ENCODE measurements at places on chromosomes 5 and 9. TPM values are rescaled to one million over a fixed set of nuclear protein-coding genes. Genes with fewer than 3 reads are reported as not detected.
A peak's percentile ranks its signal among the peaks of the same experiment; 100 is the strongest.

GRCh38 chr9:135321580-135321979, 158.0 kb upstream of the PPP1R26 start:
- no peak for DNase-seq

DNA sequence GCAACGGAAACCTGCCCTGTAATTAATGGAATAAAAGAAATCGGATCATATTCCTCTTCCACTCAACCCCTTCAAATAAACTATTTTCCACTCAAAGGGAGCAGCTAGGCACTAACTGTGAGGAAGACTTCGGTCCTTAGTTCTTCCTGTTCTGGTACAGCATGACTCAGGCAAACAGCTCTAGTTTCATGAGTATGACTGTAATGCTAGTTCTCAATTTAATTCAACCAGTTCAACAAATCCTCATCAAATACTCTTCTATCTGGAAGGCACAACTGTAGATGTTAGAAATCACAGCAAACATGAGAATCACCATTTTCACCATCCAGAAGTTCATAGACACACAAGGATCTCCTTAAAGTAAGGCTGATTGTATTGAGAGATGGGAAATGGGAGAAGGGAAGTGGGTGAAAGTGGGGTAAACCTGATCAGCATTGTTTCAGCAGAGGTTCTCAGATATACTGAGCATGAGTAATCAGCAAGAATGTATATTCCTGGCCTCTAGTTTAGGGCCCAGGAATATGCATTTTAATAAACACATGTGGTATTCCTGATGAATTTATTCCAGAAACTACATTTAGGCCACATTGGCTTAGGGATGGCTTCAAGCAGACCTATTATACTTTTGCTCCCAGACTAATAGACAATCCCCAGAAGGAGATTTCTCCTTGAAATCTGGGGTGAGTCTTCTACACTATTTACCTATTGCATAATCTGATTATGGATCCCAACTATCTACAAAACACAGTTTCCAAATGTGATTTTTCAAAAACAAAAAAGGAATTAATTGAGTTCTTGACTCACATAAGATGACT, 141.1 kb upstream of the SLC12A2 start:
- peak; percentile 5 for DNase-seq

GRCh38 chr9:127535834-127536233, 76.2 kb upstream of the STXBP1 start:
- DNase-seq = no peak

- DNase-seq = no peak
These were observed 1.6 kb downstream of the B4GALT1 start for GRCh38 chr9:33165263-33166151.

DNA sequence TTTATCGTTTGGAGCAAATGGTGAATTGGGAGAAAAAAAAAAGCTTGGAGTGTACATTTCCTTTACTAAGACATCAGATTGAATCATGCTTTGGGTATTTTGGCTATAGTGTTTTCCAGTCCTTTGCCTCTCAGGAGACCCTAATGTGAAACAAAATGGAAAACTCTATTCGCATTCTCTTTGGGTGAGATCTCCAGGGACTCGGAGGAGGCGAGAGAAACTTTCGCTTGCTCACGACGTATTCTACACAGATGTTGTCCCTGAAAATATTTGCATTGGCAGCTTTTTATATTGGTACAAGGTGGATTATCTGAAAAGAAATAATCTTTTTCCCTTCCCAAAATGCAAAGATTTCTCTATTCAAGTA, 1240.1 kb upstream of the WWC1 start:
- no peak for DNase-seq

- DNase-seq = no peak
These were observed 13.5 kb upstream of the TTLL11 start for GRCh38 chr9:122106576-122106975.

DNA sequence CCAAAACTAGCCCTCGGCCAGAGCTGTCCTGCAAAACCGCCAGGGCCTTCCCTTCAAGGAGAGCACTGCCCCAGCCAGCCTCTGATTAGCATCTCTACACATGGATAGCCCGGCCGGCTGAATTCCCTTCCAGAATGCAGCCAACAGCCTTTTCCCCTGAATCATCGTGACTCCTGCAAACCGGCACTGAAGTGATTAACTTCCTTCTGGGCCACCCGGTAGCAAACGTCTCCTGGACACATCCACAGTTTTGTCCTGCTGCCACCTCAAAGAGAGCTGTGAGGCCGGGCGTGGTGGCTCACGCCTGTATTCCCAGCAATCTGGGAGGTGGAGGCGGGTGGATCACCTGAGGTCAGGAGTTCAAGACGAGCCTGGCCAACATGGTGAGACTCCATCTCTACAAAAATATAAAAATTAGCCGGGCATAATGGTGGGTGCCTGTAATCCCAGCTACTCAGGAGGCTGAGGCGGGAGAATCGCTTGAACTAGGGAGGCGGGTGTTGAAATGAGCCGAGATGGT, 21.1 kb upstream of the EEIG1 start:
- no peak for DNase-seq

DNA sequence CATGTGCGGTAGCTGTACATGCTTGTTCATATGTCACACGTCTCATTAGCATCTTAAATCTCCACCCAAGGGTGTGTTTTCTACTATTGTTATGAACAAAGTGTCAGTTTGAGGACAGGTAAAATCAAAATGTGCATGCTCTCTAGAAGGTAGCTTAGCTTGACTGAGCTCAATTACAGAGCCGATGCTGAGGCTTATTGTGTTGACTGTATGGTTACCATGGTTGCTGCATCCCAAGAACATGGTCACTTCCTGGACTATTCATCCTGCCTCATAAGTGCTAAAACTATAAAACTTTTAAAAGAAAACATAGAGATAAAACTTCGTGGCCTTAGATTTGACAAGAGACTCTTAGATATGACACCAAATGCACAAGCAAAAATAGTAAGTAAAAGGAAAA, 426.1 kb upstream of the CTNND2 start:
- DNase-seq = no peak

DNA sequence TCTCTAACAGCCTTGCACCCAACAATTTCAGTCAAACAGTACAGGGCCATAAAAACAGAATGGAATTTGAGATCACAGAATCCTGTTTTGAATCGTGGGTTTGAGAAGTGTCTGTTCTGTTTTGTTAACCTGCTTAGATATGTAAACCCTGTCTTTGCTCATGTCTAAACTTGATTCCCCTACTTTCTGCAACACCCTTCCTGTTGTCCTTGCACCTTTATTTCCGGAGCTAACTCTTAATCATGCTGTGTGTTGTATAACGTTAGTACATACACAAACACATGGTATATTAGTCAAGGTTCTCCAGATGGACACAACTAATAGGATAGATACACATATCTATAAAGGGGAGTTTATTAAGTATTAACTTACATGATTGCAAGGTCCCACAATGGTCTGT, 2229.2 kb upstream of the C9orf72 start:
- no peak for DNase-seq

DNA sequence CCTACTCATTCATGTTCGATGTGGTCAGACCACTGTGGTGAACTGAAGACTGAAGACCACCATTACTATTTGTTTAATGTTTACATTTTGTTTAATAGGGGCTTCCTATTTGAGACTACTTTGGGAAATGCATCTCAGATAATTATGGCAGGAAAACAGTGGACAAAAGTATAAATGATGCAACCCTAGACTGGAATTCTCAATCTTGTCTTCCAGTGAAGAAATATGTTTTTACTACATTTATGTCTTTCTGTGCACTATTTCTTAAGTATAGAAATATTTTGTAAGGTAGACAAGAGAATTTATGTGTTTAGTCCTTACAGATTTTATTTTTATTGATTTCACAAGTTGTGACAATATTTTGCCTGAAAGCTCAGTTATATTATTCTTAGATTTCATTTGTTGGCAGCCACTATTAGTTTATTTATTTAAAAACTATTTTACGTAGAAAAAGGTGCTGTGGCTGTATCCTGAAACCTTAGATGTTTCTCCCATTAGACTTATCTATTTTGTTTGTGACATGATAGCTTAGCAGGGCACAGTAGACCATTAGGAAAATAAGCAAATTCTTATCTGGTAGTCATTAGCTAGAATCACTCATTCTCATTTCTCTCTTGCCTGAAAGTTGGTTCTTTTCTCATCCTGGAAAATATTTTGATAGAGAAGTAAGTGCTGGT, 39.4 kb upstream of the MRPS30 start:
- no peak for DNase-seq

- peak; percentile 39 for DNase-seq
These were observed 203.7 kb downstream of the NXNL2 start for GRCh38 chr9:88738709-88739108.

- DNase-seq = no peak
These were observed 139.1 kb downstream of the PIP5K1B start for GRCh38 chr9:68844157-68844556.

The ACTBL2 gene
- total RNA-seq = not detected

The PAEP gene
- total RNA-seq = not detected

The PHF2 gene
- total RNA-seq = 36.0 TPM

The PCDHB16 gene
- 3.6 TPM for total RNA-seq

The GADD45G gene
- total RNA-seq = 116 TPM

The COL5A1 gene
- 37.6 TPM for total RNA-seq

The PCDHGA1 gene
- 0.83 TPM for total RNA-seq

The GFI1B gene
- total RNA-seq = 0.17 TPM

The ADAMTSL1 gene
- total RNA-seq = 140 TPM

The NEUROG1 gene
- not detected for total RNA-seq

The SH3TC2 gene
- 0.84 TPM for total RNA-seq

Data from esophagus muscularis mucosa (tissue), 4 donors.